DMS 273 treated with DMSO at 0.1 percent for 48 hours (cell line): ENCODE measurements at places on chromosomes 4 and X.

- DNase-seq: no peak
Observed at GRCh38 chrX:11663875-11664210, 1.9 kb downstream of the ARHGAP6 start.

DNA sequence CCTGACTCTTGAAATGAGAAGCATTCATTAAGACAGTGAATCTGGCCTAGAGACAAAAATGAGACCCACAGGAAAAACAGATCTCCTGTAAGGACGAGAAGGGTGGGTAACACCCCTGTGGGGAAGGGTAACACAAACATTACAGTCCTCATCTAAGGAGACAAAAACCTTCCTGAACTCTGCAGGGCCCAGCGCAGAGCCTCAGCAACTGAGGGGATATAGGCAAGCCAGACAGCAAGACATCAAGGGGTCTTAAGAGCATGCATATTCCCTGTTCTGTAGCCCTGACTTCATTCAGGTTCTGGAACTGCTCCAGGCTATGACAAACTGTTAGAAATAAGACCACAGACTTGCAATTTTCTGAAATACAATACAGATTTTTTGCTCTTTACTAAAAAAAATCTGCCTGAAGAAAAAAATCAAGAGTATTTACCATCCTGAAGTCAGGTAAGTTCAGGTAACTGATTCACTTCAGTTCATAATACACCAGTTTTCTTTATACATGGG is 15.5 kb downstream of the COX18 start:
- DNase-seq: no peak

DNA sequence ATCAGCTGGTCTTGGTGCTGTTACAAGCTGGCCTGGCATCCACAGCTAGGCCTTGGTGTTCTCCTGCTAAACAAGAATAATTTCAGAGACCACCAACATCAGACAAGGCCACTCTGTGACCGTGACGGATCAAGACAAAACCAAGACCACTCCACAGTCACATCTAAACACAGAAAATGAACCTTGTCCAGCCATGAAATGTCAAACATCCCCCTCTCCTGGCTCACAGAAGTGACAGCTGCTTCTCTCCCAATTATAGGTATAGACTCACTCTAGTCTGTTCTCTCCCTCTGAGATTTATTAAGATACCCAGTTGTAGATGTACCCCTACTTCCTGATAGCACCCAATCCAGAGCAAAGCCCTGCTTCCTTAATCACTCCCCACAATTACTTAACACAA is 40.4 kb downstream of the EFHC2 start:
- no peak for DNase-seq

GRCh38 chr4:98556451-98556850 is 102.0 kb downstream of the TSPAN5 start:
- DNase-seq: no peak

DNA sequence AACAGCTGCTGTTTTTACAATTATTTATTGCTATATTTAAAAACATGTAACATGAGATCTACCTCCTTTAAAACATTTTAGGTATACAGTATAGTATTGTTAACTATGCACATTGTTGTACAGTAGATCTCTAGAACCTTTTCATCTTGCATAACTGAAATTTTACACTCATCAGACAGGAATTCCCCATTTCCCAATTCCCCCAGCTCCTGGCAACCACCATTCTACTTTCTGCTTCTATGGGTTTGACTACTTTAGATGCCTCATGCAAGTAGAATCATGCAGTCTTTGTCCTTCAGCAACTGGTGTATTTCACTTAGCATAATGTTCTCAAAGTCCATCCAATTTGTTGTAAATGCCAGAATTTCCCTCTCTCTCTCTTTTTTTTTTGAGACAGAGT is 9.7 kb upstream of the LSM6 start:
- DNase-seq: no peak
